ENCODE measurements at places on chromosomes 16 and 17.
A peak's percentile ranks its signal among the peaks of the same experiment; 100 is the strongest.

GRCh38 chr16:13896543-13897182 lies 23.3 kb upstream of the ERCC4 start:
- DNase-seq = no peak

- DNase-seq = no peak
Observed at GRCh38 chr17:2237521-2237921, 66.1 kb downstream of the SMG6 start.

GRCh38 chr17:50297407-50297865 lies 23.2 kb downstream of the TMEM92 start:
- DNase-seq = peak; percentile 54

DNA sequence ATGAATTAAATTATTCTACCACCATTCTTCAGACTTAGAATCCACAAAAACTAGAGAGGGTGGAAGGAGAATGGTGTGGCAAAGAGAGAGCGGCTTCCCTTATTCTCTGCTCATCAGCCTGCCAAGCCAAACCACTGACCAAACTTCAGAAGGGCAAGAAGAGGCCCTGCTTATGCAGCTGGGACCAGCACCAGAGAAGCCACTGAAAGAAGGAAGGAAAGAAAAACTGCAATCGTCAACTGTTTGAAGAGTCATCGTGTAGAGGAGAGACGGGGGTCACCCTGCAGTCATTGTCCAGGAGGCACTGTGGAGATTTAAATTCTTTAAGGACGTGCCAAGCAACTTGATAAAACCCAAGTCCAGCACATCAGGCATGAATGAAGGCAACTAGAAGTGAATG lies 15.6 kb downstream of the PMP22 start:
- no peak for DNase-seq

DNA sequence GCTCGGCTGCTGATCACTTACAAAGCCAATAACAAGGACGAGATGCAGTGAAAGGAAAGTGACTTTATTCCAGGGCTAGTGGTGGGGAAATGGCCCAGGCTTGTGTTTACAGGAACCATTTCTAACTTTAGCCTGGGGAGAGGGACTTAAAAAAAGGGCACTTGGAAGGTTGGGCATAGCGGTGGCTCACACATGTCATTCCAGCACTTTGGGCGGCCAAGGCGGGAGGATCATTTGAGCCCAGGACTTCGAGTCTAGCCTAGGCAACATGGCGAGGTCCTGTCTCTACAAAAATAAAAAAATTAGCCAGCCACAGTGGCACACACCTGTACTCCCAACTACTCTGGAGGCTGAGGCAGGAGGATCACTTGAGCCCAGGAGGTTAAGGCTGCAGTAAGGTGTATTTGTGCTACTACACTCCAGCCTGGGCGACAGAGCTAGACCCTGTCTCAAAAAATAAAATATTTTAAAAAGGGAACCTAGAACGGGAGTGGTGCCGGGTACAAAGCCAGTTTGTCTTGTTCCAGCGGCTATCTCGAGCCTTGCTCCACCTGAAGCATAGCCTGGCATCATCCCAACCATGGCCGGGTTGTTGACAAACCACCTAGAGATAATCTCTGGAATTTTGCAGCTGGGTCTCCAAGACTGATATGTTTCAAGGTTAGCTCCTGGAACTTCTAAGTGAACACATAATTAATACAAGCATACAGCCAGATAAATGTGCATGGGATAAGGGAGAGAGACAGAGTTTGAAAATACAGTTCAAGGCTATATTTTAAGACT lies 5.7 kb upstream of the TVP23A start:
- DNase-seq = no peak

GRCh38 chr16:3080024-3080423 lies 14.6 kb downstream of the IL32 start:
- no peak for DNase-seq

DNA sequence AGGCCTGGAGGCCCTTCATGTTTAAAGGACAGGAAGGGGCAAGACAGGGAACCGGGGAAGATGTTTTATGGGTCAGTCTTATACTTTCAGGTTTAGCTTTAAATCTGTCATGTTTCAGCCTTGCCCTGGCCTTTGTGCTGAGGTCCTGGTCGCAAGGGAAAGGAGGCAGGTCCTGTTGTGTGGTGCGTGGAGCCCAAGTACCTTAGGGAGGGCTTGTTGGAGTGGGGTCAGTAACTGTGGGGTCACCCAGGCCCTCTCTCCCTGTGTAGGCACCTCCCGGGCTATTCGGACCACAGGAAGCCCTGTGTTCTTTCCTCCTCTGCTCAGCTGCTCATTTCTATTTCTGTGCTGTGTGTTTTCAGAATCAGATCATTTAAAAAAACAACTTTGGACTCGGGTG lies 42.7 kb downstream of the MPRIP start:
- no peak for DNase-seq

- no peak for DNase-seq
Observed at GRCh38 chr17:47275245-47275984, 21.8 kb downstream of the ITGB3 start.

DNA sequence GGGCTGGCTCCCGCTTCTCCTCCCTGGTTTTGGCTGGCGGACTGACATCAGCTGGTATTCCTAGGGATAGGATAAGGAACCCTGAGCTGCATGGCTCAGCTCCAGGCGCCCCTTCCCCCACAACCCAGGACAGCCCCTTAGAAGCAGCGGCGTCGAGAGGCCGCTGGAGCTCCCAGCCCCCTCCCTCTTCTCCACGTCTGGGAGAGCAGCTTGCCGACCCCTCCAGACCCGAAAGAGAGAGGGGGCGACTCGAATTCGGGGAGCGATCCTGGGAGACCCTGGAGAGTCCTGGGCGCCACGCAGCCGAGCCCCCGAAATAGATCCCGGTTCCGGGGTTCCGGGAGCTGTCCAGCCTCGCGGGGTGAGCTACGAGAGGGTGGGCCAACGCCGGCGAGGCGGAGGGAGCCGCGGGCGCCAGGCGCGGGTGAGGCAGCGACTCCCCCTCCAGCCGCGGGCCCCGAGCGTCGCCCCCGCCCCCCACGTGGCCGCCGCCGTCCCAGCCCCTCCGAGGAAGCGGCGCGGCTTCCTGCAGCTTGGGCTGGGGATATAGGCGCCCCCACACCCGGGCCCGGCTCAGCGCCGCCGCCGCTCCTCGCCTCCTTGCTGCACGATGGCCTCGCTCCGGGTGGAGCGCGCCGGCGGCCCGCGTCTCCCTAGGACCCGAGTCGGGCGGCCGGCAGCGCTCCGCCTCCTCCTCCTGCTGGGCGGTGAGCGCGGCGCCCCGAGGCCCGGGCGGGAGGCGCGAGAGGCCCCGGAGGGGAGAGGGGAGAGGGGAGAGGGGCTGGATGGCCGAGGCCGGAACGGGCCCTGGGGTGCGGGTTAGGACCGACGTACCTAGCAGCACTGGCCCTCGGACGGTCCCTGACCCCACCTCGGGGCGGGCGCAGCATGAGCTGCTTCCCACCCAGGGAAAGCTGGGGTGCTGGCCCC lies at the start of gene RAMP2:
TSS of gene RAMP2 (plus strand) at position 576 of the 930 bp plus-strand sequence. CDS start at position 611, 35 bp downstream.
- no peak for DNase-seq

GRCh38 chr16:12965274-12965804 lies 63.9 kb downstream of the SHISA9 start:
- no peak for DNase-seq

GRCh38 chr16:84905965-84906460 lies 86.2 kb downstream of the CRISPLD2 start:
- no peak for DNase-seq

DNA sequence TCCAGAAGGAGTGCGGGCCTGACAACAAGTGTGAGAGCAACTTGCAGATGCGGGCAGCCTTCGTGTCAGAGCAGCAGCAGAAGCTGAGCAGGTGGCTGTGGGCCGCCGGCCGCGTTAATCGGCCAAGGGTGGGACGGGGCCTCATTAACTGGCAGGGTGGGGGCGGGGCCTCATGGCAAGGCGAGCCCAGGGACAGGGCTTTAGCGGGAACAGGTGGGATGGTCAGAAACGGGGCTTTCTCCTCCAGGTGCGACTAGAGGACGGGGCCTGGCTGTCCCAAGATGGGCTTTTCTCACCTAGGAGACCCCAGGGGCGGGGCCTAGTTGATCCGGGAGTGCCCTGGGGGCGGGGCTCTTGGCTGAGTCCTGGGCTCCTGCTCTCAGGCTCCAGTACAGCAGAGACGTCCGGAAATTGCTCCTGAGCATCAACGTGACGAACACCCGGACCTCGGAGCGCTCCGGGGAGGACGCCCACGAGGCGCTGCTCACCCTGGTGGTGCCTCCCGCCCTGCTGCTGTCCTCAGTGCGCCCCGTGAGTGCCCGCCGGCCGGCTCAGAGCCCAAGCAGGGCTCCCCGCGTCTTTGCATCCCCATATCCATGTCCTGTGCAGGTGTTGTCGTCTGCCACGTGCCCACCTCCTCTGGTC lies 18.4 kb upstream of the PDK2 start:
- DNase-seq = no peak

DNA sequence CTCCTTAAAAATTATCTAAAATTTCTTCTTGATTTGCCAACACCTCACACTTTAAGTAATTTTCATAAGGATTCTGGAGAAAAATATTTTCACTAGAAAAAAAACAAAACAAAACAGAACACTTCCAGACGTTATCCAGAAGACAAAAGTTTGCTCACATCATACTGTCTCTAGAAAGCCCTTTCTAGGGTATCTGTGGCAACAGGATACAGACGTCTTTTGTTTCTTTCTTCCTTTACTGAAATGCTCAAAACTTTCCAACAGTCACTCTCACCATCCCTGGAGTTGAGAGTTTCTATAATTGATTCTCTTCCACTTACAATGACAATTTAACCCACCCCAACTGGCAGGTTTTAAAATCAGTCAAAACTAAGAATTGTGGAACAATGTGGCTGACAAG lies 2.6 kb downstream of the ZC3H7A start:
- no peak for DNase-seq

DNA sequence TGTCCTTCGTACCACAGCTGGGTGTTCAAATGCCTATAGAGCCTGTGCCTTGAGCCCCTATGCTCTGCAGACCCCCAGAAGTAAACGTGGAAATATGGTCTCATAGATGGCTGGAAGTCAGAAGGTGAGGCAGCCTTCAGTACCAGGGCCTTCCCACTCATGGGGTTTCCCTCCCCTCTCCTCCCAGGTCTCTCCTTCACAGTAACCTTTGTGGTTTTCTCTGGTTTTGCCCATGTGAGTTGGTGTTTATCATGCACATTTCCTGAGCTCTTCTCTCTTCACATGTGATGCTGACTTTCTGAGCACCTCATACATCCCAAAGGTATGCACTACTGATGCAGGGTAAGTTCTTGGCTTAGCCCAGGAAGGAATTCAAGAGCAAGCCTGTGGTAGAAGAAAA lies 35.4 kb downstream of the TMEM114 start:
- DNase-seq = no peak

- no peak for DNase-seq
Observed at GRCh38 chr17:74213861-74214391, 555 bp downstream of the TTYH2 start.

DNA sequence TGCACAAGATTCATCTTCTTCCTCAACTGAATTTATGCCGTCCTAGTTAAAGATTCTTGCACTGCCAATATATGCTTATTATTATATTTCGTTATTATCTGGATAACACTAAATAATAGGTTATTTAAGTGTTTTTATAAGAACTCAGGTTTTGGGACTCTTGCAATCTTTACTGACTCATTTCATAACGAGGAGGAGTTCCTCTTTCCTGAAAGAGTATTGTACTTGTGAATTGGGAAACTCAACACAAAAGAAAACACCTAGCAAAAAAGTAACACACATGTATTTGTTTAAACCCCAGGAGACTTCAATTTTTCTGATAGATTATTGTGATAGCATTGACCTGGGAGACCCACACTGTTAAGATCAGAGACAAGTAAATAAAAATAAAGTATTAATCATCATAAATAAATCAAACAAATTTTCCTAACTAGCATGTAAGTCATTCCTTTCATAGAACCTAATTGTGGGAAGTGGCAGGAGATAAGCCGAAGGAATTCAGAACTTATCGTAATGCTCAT lies 505.8 kb downstream of the KCNJ2 start:
- no peak for DNase-seq

- DNase-seq = no peak
Observed at GRCh38 chr16:85195900-85196772, 83.9 kb upstream of the CIBAR2 start.

- no peak for DNase-seq
Observed at GRCh38 chr17:42034059-42034458, 14.2 kb downstream of the NKIRAS2 start.

- no peak for DNase-seq
Observed at GRCh38 chr16:54244061-54244886, 42.3 kb downstream of the IRX3 start.

GRCh38 chr17:51244041-51244440 lies 15.8 kb downstream of the MBTD1 start:
- no peak for DNase-seq

DNA sequence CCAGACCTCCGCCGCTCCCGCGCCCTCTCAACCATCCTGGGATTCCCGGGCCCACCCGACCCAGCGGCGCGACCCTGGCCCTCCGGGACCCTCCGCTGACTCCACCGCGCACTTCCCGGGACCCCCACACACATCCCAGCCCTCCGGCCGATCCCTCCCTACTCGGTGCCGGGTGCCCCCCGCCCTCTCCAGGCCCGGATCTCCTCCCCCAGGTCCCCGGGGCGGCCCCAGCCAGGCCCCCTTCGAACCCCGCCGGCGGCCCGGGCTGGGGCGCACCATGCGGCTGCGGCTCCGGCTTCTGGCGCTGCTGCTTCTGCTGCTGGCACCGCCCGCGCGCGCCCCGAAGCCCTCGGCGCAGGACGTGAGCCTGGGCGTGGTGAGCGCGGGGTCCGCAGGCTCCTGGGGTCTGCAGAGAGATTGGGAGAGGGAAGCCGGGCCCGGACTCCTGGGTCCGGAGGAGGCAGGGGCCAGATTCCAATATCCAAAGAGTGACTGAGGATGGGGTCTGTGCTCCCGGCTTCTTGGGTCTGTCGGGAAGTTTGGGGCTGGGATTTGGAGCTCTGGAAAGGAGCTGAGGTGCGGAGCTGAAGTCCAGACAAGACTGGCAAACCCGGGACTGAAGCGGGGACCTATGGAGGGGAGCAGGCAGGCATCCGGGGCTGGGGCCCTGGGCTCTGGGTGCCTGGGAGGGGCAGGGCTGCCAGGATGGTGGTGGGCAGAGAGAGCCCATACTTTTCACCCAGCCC lies 453 bp downstream of the MMP25 start:
- no peak for DNase-seq

DNA sequence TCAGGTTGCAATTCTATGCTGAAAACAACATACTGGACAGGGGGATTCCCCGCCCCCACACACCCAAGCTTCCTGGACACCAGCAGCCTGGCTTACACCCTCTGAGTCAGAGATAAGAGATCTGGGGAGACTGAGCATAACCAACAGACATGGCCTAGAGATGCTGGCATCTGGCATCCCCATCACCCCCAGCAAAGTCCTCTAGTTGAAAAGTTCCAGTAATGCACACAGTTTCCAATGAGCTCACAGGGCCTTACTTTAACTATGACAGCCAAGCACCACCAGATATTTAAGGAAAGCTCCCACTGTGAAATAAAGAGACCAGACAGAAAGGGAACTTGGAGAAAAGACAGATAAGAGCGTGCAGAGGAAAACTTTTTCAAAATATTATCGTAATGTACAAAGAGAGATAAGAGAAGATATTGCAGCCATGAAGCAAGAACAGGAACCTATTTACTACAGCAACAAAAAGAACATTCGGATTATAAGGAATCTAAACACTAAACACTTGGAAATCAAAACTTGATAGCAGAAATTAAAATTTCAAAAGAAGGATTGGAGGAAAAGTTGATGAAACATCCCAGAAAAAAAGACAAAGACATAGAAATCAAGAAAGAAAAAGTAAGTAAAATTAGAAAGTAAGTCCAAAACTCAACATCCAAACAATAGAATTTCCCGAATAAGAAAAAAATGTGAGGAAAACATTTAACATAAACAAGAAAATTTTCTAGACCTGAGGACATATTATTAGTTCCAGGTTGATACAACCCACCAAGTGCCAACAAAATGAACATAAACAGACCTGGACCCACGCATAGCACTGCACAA lies 17.2 kb upstream of the ALOX15 start:
- DNase-seq = no peak

All from stimulated activated CD8-positive, alpha-beta memory T cell treated with anti-CD3 and anti-CD28 coated beads, Interleukin-2, amount 100 ng/mL, for 1 hour (primary cell).